ENCODE measurements at places on chromosomes 5 and 9.

DNA sequence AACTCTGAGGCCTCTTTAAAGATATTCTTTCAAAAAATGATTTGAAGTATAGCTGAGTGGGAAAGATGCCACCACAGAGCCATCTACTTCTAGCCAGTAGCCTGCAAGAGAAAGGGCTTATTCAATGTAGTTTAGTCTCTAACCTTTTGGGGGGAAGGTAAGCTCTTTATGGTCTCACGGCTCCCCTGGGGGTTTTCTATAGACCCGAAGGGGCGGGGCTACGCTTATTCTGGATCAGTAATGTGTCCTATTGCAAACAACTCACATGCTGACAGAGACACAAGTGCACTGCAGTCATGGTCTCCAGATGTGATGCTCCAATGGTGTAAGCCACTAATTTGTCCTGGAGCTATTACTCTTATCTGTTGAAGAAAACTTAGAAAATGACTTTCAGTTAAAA lies 53.4 kb upstream of the RPS23 start:
- no peak for DNase-seq

DNA sequence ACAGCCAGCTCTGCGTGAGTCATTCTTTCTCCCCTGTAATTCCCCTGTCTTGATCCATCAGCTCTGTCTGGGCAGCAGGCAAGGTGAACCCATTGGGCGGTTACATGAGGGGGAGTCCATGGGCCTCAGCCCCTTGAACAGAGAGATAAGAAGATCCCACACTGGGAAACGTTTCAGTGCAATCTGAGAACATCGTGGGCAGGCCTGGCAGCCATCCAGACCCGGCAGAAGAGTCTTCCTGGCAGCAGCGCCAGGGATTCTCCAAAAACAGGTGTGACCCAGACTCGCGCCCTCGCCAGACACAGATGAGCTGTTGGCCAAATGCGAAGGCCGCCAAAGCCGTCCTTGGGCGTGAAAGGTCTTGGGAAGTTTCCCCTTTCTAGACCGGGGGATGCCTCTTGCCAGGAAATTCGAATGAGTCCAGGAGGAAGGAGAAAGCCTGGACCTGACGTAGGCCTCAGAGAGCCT lies 6.4 kb upstream of the SLC12A7 start:
- DNase-seq, result no peak

GRCh38 chr9:70073193-70073592 lies 29.5 kb downstream of the MAMDC2 start:
- DNase-seq, result no peak

DNA sequence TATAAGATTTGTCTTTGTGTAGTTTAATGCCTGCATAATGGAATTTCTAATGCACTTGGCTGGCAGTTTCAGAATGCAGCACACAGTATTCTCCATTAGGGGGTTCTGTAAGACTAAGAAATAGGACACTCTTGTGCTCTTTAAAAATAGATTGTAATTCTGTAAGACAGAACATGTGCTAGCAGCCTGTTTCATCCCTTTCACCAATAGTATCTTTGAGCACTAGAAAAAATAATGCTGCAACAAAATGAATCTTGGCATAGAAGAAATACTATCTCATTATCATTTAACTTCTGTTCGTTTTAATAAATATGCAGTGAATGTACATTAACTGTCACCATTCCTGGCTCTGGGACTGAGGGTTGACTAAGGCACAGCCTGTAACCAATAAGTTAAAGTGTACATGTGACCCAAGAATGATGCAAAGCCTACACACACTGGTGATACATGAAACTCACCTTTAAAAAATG lies 23.8 kb upstream of the ZNF622 start:
- no peak for DNase-seq

- DNase-seq, result no peak
Measured at GRCh38 chr5:125550274-125550673, 803.8 kb upstream of the ZNF608 start.

DNA sequence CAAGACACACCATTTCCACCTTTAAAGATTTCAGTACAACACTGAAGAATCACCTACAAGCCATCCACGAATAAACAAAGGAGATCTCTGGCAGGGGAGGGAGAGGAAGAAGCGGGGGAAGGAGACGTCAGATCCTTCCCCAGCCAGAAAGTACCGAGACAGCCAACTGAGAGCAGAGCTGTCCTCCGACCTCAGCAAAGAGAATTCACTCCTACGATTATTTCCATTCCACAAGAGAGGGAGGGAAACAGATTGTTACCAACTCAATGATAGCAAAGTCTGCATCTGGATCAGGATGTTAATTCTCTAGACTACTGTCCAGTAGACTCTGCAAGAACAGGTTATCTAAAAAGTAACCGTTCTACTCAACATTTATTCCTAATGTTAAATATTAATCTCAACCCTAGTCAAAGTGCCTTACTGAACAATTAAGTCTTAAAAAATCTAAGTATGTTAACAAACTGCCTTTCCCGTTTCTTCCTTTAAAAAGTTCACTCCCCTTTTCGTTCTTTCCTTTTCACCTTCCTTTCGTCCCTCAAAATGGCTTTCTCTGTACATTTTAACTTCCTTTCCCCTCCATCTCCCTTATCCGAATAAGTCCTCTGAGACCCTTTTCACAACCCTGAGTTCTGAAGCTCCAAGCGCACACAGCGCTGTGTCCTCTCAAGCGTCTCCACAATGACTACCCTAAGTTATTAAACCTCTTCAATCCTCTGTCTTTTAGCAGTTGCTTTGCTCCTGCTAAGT lies 1.4 kb downstream of the CHD1 start:
- peak; percentile 37 for DNase-seq

- DNase-seq, result no peak
Measured at GRCh38 chr9:33690143-33690933, 105.0 kb upstream of the PRSS3 start.

DNA sequence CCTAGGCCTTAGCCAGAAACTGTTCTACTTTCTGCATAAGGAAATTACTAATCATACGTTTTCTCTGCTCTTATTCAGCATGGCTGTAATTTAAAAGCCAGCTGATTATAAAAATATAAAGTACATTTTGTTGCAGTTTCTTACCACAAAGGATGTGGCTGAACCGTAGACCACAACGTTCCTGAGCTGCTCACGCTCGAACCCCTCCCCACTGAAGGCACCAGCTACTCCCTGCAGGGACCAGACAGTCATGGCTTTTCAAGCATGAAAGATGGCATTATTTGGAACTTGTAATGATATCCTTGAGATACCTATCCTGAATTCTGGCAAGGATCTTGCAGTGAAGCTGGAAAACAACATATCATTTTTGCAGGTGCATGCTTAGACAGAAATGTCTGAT lies 91.8 kb upstream of the DMRT1 start:
- DNase-seq, result no peak

DNA sequence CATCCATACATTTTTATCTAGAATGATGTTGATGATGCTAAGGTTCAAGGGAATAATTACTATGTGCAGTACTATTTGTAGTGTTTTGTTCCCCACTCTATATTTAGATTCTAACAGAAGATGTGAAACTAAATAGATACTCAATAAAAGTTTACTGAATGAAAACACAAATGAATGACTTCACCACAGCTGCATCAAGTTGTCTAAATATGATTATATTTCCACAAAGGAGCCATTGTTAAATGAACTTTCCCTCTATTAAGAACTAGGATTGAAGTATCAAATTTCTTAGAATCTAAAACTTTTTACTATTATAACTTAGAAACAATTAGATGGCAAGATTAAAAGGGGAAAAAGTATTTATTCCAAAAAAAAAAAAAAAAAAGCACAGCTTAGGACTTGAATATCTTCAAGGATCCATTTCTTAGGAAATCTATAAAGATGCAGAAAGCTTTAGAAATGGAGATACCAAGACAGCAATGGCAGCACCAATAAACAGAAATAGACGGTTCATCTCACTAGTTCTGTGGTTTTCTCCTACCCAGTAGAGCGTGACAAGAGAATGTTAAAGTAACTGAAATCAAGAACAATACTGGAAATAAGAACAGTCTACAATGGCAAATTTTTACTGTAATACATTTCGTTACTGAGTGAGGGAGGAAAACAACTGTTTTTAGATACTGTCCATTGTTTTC lies 347.6 kb downstream of the EBF1 start:
- DNase-seq, result no peak

- DNase-seq, result no peak
Measured at GRCh38 chr5:111242606-111243005, 18.4 kb downstream of the CAMK4 start.

DNA sequence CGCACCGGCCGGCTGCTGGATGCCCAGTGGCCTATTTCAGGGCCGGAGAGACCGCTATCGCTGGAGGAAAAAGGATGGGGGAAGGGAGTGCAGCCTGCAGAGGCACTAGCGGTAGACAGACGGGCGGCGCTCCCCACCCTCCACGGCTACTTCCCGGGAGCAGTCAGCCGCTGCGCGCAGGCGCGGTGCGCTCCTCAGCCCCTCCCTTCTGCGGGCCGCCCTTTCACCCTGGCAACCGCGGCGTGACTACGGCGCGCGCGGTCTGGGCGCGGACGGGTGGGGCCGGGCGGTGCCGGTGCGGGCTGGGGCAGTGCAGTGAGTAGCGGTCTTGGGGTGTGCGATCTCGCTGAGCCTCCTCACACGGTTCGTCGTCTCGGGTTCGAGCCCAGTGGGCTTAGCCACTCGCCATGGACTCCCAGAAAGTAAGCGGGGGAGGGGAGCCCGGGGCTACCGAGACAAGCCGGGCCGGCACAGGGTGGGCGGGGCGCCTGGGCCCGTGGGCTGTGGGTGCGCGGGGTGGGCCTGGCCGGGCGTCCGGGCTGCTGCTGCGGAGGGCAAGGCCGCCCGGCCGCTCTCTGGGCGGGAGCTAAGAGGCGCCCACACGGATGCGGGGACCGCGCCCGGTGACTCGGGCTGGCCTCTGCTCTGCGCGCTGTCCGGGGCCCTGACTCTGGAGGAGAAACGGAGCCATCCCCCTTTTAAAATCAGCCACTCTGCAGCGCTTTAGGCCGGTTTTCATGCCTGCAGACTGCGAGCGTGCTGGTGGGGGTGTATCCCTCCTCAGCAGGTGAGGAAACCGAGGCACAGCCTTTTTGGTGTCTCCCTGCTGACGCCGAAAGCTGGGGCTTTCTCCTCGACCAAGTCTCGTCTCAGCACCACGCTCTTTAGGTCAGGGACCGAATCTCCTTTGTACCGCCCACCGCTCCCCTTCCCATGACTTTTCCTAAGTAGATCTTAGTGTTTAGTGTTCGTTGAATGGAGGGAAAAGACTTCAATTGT lies at the start of gene FSD1L:
TSS of gene FSD1L (plus strand) at position 221 of the 999 bp plus-strand sequence. CDS start at position 408, 187 bp downstream.
- peak; percentile 46 for DNase-seq

DNA sequence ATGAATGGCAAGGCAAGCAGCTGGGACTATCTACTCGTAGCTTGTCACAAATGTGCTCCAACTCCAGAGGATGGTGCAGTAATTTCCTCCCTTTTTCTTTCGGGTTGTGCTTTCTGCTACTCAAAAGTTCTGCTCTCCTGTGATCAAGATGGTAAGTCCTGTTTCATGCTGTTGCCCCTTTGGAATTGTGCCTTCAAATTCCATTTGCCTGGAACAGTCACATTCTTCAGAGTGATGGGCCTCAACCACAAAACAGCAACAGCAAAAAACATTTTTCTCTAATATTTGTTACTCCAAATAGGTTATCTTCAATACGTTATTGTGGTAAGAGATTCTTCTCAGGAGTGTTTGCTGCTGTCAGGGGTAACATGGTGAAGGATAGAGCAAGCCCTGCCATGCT lies 209.3 kb downstream of the PALM2AKAP2 start:
- DNase-seq, result no peak

DNA sequence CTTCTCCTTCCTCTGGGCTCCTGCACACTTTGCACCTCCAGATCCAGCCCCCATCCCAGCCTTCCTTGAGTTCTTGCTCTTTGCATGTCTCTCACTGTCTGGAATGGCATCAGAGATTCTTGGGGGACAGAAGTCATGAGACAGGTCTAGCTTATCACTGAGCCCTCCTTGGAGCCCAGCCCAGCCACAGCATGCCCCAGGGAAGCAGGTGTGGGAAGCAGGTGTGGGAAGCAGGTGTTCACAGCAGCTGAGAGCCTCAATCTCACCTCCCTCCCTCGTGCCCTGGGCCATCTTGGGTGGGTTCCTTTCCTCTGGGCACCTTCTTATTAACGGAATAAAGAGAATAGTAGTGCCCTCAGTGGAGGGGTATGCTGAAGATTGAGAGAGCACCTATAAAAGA lies 27.2 kb downstream of the SLC6A7 start:
- DNase-seq, result no peak

DNA sequence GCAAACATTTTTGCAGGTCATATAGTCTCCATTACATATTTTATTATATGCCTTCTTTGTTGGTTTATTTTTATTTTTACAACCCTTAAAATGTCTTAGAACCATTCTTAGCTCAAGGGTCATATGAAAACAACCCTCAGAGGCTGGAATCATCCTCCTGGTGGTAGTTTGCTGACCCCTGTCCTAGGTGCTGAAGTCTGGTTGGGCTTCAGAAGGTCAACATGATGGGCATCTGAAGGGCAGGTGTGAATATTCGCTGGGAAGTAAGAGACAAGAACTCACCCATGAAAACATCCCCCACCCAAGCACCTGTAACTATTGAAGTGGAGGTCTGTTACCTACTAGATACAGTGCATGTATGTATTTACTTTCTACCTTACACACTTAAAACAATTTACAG lies 75.4 kb downstream of the OSMR start:
- DNase-seq, result no peak

- no peak for DNase-seq
Measured at GRCh38 chr9:122042056-122042455, 51.1 kb downstream of the TTLL11 start.

DNA sequence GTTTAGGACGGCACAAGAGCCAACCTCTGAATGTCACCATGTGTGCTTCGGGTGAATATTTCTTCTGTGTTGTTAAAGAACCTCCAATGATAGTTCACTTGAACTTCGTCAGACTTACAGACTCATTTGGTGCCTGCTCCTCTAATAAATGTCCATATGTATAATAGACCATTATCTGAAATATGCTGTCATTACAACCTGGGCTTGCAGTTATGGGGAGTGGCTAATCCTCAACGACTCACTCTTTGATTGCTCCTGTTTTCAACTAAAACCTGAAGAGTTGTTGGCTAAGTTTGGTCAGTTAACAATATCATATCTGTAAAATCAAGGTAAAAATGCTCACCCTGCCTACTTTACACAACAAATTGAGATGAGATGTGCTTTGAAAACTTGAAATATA lies 298.7 kb upstream of the PTGER4 start:
- DNase-seq, result no peak

- no peak for DNase-seq
Measured at GRCh38 chr9:97571664-97572063, 61.5 kb downstream of the TSTD2 start.

- DNase-seq, result no peak
Measured at GRCh38 chr5:146240951-146241350, 37.5 kb downstream of the RBM27 start.
